Umbilical cord (tissue), 2 donors: ENCODE measurements at places on chromosomes 7 and 10.
A peak's percentile ranks its signal among the peaks of the same experiment; 100 is the strongest.

DNA sequence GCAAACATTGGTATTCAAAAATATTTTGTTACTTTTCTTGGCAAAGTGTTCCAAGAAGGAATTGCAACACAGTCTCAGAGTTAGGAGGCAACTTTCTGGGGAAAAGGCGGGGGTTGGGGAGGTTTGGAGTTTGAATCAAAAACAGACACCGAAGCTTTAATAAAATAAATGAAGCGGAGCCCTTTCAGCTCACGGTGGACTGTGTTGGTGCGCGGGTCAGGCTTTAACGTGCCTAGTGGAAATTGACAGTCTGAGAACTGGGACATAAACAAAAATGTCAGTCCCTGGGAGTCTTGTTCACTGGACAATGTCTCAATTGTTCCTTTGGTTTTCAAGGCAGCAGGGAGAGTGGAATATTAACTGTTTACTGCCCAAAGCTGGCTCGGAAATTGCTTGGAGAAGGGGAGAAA lies 109.3 kb downstream of the TCF7L2 start:
- DNase-seq, result peak; percentile 91

GRCh38 chr10:61698968-61699655 lies 36.4 kb downstream of the CABCOCO1 start:
- DNase-seq, result no peak

DNA sequence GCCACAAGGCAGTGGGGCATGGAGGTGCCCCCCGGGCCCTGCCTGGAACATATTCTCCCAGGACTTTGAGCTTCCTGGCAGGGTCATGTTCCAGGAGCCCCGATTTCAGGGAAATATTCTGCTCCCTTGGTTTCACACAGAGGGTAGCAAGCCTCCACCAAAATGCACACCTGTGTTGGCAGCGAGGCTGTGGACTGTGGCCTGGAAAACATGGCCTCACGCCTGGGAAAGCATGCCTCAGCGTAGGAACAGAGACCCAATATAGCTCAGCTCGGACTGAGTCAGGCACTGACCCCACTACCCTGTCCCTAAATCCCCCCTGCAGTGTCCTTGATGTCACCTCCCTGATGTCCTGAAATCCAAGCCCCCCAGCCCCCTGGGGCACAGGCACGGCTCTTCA lies 92.0 kb downstream of the KCNMA1 start:
- no peak for DNase-seq

- no peak for DNase-seq
Observed at GRCh38 chr10:58758321-58758720, 245.6 kb downstream of the BICC1 start.

GRCh38 chr10:27687743-27688142 lies 57.9 kb downstream of the MKX start:
- DNase-seq, result peak; percentile 85
